ENCODE measurements at places on chromosomes 2 and 18. TPM values are rescaled to one million over a fixed set of nuclear protein-coding genes. Genes with fewer than 3 reads are reported as not detected.
A peak's percentile ranks its signal among the peaks of the same experiment; 100 is the strongest.

CLEC4F gene
- total RNA-seq = 0.17 TPM

FSHR gene
- not detected for total RNA-seq

GRCh38 chr2:14303366-14304115 is 329.0 kb upstream of the LRATD1 start:
- no peak for DNase-seq

DNA sequence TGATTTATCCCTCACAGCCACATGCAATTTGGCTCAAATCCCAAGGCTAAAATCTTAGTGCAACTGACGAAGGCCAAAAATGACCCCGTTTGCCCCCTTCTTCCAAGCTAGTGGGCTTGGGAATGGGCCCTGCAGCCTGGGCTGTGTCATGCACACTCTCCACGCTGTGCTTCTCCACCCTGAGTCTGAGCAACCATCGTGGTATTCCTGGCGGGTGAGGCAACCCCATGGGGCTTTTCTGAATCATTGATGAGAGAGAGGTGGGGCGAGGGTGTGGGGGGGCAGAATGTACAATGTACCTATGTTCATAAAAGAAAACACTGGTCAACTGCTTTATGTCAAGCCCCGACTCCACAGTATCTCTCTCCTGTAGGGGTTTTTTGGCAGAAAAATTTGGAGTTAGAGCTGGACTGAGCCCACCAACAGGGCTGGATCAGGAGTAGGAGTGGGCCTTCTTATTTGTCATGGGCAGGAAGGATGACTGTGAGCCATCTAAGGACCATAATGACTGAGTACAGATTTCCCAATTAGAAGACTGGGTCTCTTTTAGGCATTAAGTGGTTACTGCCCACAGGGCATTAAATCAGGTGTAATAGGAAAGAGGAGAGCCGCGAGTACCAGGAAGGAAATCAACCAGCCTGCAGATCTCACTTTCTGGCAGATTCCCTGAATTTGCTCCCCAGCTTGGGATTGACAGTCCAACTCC is 8.9 kb downstream of the SULT1C2 start:
- no peak for DNase-seq

DNA sequence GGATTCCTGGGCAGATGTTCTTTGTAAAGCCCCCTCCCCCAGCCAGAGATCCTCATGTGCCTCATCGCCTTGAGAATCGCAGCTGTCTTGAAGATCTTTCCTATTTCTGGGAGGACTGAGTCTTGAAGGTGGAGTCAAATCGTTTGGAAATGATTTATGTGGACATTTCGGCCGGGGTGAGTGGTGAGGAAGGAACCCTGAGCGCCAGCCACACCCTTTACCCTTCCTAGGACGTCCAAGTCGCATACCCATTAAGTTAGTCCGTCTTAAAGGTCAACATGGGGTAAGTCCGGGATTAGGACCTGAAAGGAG is 84.9 kb upstream of the ZCCHC2 start:
- peak; percentile 31 for DNase-seq

DNA sequence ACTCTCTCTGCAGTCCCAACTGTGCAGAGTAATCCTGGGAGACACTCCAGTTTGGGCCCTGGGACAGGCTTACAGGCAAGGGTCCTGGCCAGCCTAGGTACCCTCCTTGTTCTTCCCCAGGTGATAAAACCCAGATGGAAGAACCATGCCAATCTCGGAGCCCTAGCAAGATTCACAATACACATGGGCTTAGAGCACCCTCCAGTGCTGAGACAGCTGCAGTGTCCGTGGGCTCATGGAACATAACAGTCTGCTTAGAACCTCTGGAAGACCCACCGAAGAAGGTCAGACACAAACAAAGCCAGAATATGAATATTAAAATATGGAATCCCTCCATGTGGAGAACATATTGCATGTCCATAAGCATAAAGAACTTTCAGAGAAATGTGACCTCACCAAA is 568.1 kb downstream of the KCNJ3 start:
- DNase-seq = no peak

DNA sequence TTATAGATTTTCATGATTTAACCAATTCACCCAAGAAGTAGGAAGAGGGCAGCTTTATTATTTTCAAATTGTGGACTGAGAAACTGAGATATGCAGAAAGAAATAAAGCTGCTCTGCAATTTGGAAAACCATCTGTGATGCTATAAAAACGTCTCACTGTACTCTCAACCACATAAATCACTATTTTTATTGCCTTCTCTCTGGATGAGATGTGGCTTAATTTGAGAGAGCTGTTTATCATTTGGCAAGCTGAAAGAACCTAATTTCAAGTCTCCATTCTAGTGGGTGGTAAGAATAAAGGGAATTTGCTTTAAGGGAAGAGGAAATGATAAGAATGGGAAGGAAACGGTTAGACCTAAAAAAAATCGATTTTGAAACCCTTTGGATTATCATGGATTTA is 49.9 kb upstream of the CYP1B1 start:
- no peak for DNase-seq

DNA sequence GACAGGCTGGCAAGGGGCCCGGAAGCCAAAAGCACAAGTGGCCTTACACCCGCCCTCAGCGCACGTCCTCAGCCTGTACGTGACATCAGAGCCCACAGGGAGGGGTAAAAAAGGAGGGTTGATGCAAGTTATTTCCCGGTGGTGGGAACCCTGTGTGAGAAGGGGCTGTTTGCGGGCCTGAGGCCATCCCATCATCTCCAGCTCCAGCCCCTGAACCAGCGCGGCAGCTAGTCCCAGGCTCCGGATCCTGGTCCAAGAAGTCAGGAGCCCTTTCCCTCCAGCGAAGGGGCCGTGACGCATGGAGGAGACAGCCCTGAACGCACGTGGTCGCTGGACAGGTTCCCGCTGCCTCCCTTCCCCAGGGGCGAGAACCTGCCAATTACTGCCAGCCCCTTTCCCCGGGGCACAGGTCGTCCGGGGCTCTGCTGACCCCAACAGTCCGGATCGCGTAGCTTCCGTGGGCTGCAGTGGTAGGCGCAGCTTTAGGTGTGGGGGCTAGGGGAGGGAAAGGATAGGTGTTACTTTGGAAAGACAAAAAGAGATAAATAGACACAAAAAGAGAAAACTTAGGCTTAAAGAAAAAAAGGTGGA is 1.3 kb upstream of the LRP2 start:
- peak; percentile 47 for DNase-seq

DNA sequence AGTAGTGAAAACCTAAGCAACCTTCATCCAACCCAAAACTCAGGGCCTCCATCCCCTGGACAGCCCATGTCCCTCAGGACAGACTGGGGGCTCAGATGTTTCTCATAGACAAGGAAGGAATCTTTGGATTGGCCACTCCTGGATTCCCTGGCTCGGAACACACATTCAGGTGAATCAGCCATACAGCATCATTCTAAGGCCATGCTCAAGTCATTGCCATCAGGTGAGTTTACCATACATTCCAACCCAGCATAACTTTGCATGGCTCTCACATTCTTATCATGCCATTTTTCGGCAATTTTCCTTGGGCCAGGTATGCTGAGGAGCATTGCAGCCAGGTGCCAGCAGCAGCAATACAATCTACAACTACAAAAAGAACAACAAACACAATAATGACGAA is 34.6 kb upstream of the SERPINE2 start:
- no peak for DNase-seq

DNA sequence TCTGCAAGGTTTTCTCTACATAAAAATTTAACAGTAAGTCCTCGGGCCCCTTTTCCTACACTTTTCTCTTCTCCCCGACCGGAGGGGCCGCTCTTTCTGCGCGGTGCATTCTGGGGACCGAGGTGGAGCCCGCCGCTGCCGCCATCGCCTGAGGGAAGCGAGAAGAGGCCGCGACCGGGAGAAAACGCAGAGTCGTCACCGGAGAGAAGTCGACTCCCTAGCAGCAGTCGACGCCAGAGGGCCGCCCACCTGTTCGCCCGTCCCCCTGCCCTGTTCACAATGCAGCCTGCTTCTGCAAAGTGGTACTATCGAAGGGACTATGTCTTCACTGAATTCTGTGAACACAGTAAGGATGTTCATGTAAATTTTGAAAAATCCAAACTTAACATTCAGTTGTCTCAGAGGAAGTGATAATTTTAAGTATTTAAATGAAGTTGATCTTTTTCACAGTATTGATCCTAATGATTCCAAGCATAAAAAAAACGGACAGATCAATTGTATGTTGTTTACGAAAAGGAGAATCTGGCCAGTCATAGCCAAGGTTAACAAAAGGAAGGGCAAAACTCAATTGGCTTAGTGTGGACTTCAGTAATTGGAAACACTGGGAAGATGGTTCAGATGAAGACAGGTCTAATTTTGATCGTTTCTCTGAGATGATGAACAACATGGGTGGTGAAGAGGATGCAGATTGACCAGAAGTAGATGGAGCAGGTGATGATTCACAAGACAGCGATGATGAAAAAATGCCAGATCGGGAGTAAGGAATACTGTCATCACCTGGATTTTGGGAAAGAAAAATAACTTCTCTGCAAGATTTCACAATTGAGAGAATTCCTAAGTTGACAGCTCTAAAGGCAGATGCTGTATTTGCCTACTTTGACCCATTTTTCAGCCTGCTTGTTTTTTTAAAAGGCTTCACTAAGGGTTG is 55.8 kb downstream of the ASXL2 start:
- peak; percentile 75 for DNase-seq

- DNase-seq = no peak
Observed at GRCh38 chr2:31886700-31887099, 124.1 kb downstream of the MEMO1 start.

DNA sequence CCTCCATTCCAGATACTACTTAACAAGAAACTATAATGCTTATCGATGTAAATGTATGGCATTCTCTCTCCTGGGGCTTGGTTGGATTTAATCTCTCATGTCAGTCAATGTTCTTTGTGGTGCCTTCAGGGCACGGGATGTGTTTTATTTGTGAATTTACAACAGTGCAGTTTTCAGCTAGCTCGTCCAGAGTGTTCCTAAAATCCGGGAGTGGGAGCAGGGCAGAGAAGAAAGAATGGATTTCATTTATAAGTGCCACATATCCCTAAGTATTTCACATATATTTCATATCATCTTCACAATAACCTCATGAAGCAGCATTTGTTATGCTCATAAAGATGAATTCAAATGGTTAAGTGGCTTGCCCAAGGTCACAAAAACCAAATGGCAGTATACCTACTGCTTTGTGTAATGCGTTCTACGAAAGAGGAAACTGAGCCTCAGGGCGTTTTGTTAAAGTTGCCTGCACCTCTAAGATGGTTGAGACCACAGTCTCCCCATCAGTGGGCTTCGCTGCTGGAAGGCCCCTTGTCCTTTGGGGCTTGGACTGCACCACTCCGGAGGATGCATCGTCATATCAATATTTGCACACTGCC is 134.7 kb upstream of the MGAT5 start:
- no peak for DNase-seq

DNA sequence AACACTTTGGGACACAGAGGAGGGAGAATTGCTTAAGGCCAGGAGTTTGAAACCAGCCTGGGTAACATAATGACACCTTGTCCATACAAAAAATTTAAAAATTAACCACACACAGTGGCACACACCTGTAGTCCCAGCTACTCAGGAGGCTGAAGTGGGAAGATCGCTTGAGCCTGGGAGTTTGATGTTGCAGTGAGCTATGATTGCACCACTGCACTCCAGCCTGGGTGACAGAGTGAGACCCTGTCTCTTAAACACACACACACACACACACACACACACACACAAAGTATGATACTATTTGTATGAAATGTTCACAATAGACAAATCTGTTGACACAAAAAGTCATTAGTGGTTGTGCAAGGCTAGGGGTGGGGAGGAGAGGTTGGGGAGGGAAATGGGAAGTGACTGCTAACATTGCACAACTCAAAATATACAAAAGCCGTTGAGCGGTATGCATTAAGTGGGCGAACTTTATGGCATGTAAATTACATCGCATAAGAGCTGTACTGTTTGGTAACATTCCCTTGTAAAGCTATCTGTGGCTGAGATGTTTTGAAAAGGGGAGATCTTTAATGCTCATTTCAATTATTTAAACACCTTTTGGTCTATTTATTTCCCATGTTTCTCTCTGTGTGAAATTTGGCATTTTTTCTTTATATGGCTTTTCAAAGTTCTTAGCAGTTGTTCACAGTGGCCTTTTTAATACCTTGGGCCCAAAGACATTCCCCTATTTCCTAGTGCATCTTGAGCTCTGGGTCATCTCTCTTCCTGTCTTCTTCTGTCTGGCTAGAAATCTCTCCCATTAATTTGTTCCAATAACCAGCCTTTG is 58.9 kb upstream of the ZNF516 start:
- no peak for DNase-seq
